ENCODE measurements at places on chromosomes 2 and 18. TPM values are rescaled to one million over a fixed set of nuclear protein-coding genes. Genes with fewer than 3 reads are reported as not detected.

GRCh38 chr18:57435846-57436190 is 644 bp downstream of the ONECUT2 start:
- no peak for DNase-seq

C1QL2 gene
- total RNA-seq: not detected

NEU4 gene
- 0.33 TPM for total RNA-seq

GRCh38 chr18:57629422-57629821 is 7.8 kb upstream of the NARS1 start:
- no peak for DNase-seq

KLHL14 gene
- total RNA-seq: 1.3 TPM

DNA sequence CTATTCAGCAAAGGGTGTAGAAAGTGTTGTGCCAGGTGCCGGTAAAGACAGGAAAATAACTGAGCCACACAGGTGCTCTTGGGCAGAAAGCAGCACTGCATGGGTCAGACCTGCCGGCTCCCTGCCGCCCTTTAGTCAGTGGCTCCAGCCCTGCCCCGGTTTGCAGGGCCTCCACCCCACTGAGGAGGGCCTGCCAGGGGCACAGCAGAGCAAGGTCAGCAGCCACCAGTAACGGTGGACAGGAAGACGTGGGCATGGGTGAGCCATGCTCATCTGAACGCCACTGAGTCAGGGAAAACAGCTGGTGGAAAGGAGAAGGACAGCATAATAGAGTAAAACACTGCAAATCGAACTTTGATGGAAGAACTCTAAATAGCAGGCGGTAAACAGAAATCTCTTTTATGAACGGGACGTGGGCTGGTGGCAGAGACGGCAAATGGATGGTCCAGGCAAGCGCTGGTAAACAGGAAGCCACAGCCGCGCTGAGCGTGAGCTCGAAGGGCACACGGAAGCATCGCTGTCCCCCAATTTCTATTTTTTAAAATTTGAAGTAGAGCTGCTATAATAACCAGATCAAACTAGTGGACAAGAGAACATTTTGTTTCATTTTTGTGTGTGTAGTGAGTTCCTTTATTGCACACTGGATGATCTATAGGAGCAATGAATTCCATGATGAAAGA is 141.8 kb upstream of the ALKAL2 start:
- no peak for DNase-seq

GRCh38 chr2:127820080-127820668 is 9.2 kb upstream of the WDR33 start:
- no peak for DNase-seq

- no peak for DNase-seq
These were observed 2.8 kb upstream of the LRRFIP1 start for GRCh38 chr2:237624565-237624964.

- no peak for DNase-seq
These were observed 7.6 kb upstream of the TRIB2 start for GRCh38 chr2:12709207-12709522.

- peak; percentile 52 for DNase-seq
These were observed at the start of gene NAB1 for GRCh38 chr2:190649035-190649797. Gene NAB1 (plus strand): TSS chr2:190649083. CDS start chr2:190659177, 10,094 bp downstream.

DNA sequence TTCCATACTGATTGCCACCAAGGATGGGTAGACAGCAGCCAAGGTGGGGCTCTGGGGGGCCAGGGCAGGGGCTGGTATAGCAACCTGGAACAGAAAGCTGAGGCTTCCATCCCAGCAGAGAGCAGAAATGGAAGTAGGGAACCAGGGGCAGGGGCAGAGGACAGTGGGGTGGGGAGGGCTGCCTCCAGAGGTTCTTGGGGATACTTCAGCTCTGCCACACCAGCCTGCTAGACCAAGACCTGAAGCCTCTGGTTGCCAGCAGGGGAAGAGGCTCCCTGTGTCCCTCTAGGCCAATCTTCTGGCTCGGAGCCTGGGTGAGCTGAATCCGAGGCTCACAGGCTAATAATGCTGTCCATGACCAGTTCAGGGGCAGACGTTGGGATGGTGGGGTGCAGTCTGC is 329.0 kb downstream of the DYSF start:
- no peak for DNase-seq

GRCh38 chr2:182666674-182667314 is 49.3 kb upstream of the DNAJC10 start:
- no peak for DNase-seq

- DNase-seq: no peak
These were observed 120.4 kb downstream of the LIPG start for GRCh38 chr18:49682173-49682802.

DNA sequence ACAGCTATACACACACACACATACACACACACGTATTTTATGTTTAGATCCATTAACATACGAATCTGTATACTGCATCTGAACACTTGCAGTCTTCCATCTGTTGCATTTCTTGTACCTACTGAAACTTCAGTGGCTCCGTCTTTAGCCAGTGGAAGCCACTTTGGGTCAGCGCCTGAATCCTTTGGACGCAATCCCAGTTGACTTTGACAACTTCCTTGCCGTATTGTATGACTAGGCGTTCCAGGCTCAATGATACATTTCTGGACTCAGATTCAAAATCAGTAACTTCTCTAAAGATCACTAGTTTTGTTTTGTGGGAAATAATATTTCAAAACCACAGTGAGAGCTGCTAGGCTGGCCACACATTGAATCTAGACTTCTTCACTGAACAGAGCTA is 101.5 kb upstream of the GPC1 start:
- no peak for DNase-seq

Measured in endothelial cell (in vitro differentiated cells).